ENCODE measurements at places on chromosomes 1 and 21.

GRCh38 chr1:14726606-14727005 is 128.1 kb downstream of the KAZN start:
- no peak for DNase-seq

- DNase-seq: peak; percentile 63
Observed at GRCh38 chr1:163866564-163866963, 544.8 kb downstream of the NUF2 start.

DNA sequence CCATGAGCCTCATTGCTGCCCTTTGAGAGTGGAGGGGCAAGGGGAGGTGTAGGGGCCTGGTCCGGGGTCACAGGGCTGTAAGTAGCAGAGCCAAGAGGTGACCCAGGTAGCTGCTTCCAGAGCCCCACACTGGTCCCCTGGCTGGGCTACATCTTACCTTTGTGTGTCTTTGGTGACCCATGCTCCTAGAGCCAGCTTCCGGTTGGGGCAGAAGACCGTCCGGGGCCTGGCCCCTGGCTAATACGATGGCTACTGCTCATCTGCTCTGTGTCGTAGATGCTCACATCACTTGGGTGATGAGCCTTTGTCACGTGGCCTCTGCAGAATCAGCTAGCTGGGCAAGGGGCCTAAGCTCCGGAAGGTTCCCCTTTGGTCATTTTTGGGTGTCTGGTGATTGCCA is 20.6 kb downstream of the ABCG1 start:
- DNase-seq: no peak

DNA sequence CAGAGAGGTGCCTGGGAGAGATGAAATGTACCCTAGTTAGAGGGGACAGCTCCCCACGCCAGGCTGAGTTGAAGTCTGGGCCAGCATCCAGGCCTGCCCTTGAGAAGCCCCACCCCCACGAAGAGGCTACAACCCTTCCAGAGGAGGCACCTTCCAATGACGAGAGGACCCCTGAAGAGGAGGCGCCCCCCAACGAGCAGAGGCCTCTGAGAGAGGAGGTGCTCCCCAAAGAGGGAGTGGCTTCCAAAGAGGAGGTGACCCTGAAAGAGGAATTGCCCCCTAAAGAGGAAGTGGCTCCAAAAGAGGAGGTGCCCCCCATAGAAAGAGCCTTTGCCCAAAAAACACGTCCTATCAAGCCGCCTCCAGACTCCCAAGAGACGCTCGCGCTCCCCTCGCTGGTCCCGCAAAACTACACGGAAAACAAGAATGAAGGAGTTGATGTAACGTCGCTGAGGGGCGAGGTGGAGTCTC is 3.1 kb downstream of the EVA1B start:
- no peak for DNase-seq
